ENCODE measurements at places on chromosomes 12 and 14.

DNA sequence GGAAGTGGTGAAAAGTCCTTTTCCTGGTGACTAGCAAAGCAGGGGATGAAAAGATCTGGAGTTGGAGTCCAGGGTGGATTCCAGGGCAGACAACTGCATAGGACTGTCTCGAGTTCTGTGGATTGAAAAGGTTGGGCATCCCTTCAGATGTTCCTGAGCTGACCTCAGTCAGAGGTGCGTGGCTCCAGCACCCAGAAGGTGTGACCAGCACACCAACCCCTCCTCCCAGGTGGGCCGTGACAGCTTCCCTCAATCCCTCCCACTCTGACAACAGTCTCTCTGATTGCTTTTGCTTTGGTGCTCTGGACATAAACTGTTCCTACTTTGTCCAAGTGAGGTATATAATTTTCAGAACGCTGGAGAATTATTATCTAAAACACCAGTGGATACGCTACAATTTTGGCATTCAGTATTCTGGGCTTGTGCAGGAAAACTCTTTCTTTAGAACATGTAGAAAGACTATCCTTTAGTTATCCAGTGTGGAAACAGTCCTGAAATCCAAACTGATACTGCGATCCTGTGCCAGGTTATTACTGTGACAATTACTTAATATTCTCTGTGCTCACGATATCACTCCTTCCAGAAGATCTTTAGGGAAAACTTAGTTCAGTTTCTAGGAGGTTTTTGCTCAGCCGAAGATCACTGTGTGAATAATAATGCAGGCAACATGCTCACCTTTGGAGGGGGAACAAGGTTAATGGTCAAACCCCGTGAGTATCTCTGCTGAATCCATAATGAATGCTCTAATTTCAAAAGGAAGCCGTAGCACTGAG, 87.9 kb downstream of the DAD1 start:
- DNase-seq: no peak

DNA sequence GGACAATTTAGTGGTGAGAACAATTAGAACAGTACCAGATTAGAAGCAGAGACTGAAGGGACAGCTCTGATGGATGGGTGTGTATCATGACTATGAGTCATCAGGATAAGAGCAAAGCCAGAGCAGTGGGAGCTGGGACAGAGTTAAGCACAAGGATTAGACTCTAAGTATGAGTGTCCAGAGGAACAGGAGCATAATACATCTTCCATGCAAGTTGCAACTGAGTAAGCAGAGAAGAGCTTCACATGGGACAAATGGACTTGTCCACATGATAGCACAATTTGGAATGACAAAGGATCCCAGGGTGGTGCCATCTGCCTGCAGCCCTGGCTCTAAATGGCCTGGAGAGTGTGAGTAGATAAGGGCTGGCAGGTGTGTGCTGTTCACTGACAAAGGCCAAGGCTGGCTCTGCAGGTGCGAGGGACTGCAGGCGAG, 226.4 kb upstream of the CAND1 start:
- peak; percentile 87 for DNase-seq

- DNase-seq: no peak
These were observed 13.9 kb downstream of the SLC35E3 start for GRCh38 chr12:68759852-68760251.

DNA sequence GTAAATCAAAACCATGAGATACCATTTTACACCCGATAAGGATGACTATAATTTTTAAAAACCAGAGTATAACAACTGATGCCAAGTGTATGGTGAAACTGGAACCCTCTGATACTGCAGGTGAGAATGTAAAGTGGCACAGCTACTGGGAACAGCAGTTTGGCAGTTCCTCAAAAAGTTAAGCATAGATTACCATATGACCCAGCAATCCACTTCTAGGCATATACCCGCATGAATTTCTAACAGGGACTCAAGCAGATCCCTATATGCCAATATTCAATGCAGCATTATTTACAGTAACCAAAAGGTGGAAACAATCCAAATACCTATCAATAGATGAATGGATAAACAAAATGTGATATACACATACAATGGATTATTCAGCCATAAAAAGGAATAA, 57.4 kb downstream of the BAZ1A start:
- DNase-seq: no peak

- no peak for DNase-seq
These were observed 50.2 kb downstream of the KCNK13 start for GRCh38 chr14:90111895-90112534.

GRCh38 chr14:47511829-47512228, 163.6 kb downstream of the MDGA2 start:
- DNase-seq: no peak

GRCh38 chr14:33377596-33378390, 439.1 kb downstream of the NPAS3 start:
- no peak for DNase-seq

DNA sequence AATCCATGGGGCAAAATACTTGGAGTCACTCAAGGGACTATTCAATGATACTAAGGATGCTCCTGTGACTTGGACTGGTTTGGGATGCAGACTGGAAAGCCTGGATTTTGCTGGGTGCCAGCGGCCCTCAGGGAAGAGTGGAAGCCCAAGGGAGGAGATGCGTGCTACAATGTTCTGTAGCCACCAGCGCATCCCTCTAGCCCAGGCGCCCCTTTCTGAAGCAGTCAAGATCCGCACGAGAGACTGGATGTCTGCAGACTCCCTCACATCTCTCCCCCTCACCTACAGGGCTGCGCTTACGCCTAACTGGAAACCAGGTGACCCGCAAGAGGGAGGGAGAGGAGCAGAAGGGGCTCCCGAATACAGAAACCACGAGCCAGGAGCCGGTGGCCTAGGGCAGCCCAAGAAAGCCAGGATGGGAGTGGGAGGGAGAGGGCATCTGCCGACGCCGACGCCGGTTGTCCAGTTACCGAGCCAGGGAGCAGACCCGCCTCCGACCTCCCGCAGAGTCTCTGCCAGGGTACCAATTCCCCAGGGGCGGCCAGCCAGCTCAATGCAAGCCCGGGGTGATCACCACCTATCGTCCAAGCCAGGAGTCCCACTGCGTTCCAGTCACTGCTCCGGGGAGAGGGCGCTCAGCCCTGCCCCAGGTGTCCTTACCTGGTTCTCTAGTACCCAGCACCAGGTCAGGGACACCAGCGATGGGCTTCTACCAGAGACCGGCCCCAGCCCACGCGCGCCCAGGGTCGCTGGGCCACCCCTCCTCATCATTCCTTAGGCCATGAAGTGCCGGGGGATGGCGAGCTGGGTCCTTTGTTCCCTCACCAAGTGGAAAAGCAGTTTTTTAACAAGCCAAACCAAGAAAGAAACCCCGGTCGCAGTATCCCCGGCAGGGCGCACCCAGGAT, 1.2 kb downstream of the NTN4 start:
- peak; percentile 60 for DNase-seq

GRCh38 chr14:33653308-33653695, 297.6 kb downstream of the EGLN3 start:
- no peak for DNase-seq

GRCh38 chr14:74140374-74140850, 55.7 kb downstream of the LIN52 start:
- DNase-seq: peak; percentile 88

- peak; percentile 79 for DNase-seq
These were observed 203.6 kb downstream of the NOVA1 start for GRCh38 chr14:26394150-26394810.

GRCh38 chr14:88554457-88555286, at the start of gene PTPN21:
PTPN21 (minus strand) TSS chr14:88555007; CDS start chr14:88550417, 4,590 bp downstream.
- no peak for DNase-seq

- DNase-seq: no peak
These were observed 3.2 kb downstream of the CRIP2 start for GRCh38 chr14:105477660-105478397.

GRCh38 chr12:54631551-54631950, 3.1 kb downstream of the LACRT start:
- no peak for DNase-seq

- DNase-seq: no peak
These were observed 105.8 kb upstream of the SINHCAF start for GRCh38 chr12:31431721-31432240.

DNA sequence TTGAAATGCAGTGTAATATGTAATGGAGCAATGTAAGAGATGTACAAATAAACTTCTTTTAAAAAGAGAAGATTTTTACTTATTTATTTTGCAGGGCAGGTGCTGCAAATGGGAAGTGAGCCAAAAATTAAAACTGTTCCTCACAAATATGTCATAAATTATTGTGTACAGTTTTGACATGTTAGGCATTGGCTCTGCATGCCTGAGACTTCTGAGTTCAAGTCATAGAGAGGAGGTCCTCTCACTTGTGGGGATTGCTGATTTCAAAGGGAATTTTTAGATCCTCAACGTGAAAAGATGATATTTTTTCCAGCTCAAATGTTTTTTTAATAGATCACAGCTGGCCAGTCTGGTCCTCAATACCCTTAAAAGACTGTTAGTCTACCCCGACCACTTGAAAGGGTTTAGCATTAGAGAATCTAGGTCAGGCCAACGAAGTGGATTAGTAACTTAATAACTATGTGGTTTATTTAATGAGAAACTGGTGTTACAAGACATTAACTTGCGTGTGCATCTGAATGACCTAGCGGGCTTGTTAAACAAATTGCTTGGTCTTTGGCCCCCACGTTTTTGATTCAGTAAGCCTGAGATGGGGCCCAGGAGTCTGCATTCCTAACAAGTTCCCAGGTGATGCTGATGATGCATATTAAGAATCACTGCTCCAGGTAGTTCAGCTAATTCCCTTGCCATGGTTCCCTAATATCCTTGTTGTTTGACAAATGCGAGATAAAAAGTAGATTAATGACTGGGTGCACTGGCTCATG, 30.9 kb upstream of the WDR89 start:
- peak; percentile 13 for DNase-seq

DNA sequence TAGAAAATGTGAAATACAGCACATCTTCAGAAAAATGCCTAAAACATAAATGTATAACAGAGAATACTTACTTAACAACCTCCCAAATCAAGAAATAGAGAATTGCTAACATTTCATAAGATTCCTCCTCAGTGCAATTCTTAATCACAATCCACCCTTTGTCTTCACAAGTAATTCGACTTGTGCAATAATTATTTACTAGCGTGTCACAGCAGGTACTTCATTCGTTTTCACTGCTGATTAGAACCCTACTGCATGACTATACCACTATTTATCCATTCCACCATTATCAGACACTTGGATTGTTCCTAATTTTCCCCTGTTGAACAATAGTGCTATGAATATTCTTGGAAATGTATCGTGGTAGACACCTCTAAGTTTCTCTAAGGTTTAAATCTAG, 64.9 kb upstream of the BBS10 start:
- DNase-seq: no peak

- DNase-seq: no peak
These were observed 12.6 kb downstream of the NRDE2 start for GRCh38 chr14:90319173-90319572.

- no peak for DNase-seq
These were observed 45.5 kb downstream of the RAD52 start for GRCh38 chr12:904010-904414.

- DNase-seq: no peak
These were observed 85.3 kb downstream of the SCARB1 start for GRCh38 chr12:124778411-124778810.

DNA sequence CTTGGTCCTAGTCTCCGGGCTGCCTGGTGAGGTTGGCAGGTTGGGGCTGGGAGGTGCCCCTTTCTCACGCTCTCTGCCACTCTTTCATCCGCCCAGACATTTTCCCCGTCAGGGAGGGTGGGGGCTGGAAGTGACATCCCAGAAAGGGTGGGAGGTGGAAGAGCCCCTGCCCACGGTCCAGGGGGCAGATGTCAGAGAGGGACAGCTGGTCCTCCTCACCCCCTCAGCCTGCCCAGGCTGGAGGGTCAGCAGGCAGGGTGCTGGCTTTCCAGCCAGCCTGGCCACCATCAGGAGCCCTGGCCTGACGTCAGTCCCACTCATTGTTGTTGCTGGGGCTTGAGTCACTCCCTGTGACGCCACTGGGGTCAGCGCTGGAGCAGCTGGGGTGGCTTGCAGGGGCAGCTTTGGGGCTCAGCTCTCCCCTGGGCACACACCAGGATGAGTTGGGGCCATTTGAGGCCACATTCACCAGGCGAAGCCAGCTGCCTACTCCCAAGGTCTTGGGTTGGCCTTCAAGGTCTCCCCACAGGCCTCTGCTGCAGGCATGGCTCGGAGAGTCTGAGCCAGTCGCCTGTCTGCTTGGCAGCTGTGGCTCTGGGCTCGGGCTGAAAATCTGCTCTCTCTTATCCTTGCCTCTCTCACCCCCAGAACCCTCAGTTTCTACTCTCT, 5.7 kb upstream of the ATG101 start:
- no peak for DNase-seq

DNA sequence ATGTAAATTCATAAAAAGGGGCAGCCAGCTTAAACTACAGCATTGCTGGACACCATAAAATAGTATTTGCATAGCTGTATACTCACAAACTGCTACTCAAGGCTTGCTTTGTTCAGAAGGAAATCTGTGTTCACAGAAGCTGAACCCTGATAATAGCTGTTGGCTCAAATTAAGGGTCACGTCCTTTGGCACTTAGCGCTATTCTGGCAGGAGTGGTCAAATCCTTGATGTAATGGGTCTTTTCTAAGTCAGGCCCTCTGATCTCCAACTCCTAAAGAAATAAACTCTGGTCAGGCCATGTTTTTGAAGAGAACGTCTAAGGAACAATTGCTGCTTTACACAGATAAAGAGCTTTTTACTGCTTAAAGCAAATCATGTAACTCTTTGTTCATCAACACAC, 12.8 kb upstream of the PSMA6 start:
- no peak for DNase-seq

GRCh38 chr14:24036169-24036962, 15.4 kb upstream of the CARMIL3 start:
- DNase-seq: peak; percentile 88

- peak; percentile 34 for DNase-seq
These were observed 1.3 kb downstream of the ESYT1 start for GRCh38 chr12:56129206-56129941.

- no peak for DNase-seq
These were observed 52.5 kb downstream of the TESPA1 start for GRCh38 chr12:54932038-54932437.

GRCh38 chr12:98587084-98587483, 6.4 kb upstream of the SLC25A3 start:
- DNase-seq: no peak

DNA sequence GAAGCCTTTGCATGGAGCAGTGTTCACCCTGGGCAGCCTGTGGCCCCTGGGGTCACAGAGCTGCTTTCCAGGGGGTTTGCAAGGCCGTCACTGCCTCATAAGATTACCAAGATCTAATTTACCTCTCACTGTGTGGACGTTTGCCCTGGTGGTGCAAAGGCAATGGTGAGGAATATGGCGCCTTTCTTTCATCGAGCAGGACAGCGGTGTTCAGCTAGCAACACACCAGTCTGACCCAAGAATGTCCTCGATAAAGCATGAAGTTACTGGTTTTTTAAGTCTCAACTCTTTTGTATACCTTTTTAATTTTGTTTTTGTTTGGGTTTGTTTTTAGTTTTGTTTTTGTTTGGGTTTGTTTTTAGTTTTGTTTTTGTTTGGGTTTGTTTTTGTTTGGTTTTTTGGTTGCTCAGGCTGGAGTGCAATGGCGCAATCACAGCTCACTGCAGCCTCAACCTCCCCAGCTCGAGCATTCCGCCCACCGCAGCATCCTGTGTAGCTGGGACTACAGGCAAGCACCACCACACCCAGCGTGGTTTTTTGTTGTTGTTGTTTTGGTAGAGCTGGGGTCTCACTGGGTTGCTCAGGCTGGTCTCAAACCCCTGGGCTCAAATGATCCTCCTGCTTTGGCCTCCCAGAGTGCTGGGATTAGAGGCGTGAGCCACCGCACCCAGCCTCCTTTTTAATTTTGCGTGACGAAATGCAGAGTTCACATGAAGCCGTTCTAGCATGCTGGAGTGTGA, 57.9 kb downstream of the PPP2R5C start:
- DNase-seq: no peak

- DNase-seq: no peak
These were observed 638.3 kb upstream of the TBX3 start for GRCh38 chr12:115322275-115322674.

Data from NCI-H1092 treated with DMSO at 0.1 percent for 48 hours (cell line).